ENCODE measurements at places on chromosomes 2 and 18.

- no peak for DNase-seq
These were observed 549.9 kb upstream of the LRATD1 start for GRCh38 chr2:14082640-14083039.

DNA sequence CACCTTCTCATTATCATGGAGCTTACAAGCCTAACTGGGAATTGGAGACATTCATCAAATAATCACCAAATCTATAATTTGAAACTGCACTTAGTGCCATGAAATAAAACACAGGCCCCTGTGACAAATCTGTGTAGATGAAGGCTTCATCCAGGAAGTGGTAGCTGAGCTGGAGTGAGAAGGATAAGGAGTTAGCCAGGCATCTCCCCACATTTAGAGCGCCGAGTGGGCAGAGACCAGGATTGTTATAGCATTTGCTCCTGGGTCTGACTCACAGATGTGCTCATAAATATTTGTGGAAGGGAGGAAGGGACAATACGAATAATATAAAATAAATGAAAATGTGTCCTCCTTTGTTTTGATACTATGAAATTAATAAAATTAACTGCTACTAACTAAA is 2.5 kb upstream of the MAT2A start:
- DNase-seq: no peak

DNA sequence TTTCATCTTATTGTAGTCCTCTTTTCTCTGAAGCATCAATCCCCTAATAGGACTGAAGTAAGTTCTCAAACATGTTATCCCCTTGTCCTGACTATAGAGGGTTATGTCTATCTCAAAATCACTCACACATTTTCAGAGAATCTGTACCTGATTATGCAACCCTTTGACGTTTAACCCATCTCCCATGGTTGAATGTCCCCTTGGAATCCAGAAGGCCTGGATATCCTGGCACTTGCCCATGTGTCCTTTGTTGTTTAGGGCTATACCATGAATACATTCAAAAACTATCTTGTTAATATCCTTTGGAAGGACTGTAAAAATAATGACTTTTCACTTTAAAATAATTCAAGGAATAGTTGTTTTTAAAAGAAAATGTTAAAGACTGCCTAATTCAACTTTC is 66.3 kb upstream of the PSMD14 start:
- no peak for DNase-seq

DNA sequence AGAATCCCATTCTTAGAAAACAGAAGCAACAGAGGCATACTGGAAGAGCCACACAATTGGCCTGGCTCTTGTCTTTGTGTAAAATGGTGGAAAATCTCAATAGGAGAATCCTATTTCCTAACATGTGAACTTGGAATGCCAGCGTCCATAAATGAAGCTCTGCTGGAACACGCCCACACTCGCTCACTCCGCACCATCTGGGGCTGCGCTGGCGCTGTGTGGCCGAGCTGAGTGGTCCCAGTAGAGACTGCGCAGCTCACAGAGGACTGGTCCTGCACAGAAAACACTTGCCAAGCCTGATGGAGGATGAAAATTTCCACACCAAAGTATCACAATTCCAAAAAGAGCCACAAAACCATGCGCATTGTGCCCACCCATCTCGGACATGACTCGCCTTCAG is 56.2 kb downstream of the PXDN start:
- DNase-seq: no peak

- DNase-seq: no peak
These were observed 134.7 kb upstream of the MGAT5 start for GRCh38 chr2:134119117-134119712.

DNA sequence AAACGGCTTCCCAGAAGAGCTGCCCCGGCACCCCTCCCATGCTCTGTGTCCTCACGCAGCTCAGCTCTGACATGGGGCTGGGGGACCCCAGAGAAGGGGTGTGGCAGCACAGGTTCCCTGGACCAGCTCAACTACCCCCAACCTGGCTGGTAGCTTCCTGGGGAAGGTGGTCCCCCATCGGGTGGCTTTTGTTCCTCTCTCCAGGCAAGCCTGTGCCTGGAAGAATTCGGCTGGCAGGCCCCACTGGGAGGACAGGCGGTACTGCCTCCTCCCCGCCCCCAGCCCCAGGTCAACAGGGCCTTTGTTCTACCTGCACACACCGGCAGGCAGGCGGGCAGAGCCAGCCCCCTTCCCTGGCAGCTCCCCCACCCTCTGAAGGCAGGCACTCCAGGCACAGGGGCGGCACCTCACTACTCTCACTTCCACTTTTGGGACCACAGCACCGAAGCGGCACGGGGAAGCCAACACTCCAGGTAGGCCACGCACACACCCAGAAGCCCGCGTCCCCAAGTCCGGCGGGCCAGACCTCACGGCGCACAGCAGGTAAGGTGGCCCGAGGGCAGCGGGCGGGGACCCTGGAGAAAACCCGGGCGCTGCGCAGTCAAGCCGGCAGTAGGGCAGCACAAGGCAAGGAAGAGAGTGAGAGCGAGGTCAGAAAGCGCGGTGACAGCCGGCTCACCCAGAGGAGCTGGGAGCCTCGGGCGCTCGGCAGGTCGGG is 1.3 kb downstream of the HS6ST1 start:
- no peak for DNase-seq

GRCh38 chr2:72457801-72458516 is 310.3 kb upstream of the CYP26B1 start:
- no peak for DNase-seq

- no peak for DNase-seq
These were observed 4.7 kb upstream of the ZNF516 start for GRCh38 chr18:76499637-76500340.

Data from substantia nigra (tissue), 51 donors.